ENCODE measurements at places on chromosomes 3 and 15.
A peak's percentile ranks its signal among the peaks of the same experiment; 100 is the strongest.

GRCh38 chr3:177385831-177386301 lies 188.6 kb upstream of the TBL1XR1 start:
- peak; percentile 74 for DNase-seq

- no peak for DNase-seq
Measured at GRCh38 chr3:168289471-168290008, 193.8 kb upstream of the GOLIM4 start.

DNA sequence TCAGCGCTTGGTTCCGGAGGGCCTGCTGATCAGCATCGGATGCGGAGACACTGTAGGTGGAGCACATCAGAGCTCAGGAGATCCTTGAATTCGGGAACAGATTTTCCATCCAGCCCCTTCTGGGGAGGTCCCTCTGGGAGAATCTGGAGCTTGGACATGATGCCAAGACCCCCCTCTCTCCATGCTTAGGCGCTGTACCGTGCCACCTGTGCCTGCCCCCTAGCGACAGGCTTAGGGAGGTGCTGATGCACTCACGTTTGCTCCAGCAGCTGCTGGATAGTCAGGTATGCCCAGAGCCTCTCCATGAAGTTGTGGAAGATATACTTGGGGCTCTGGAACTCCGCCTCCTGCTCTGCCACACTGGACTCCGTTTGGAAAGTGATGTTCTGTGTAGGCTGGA lies 9.7 kb downstream of the ITIH4 start:
- DNase-seq = no peak

GRCh38 chr3:127900536-127900935 lies 14.5 kb upstream of the KBTBD12 start:
- DNase-seq = no peak

DNA sequence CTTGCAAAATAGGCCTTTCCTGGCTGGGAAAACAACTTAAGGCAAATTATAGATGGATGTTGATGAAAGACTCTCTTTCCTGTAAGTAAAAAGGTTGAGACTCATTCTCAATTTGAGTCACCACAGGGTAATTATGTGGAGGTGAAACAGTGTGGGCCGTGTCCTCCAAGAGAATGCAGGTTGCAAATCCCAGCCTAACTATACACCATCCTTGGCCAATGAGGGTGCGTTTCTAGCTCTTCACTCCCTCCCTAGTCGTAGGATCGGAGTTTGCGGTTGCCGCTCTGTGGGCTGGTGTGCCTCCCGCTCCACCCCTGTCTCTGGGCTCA lies 259.9 kb downstream of the PLCL2 start:
- no peak for DNase-seq

DNA sequence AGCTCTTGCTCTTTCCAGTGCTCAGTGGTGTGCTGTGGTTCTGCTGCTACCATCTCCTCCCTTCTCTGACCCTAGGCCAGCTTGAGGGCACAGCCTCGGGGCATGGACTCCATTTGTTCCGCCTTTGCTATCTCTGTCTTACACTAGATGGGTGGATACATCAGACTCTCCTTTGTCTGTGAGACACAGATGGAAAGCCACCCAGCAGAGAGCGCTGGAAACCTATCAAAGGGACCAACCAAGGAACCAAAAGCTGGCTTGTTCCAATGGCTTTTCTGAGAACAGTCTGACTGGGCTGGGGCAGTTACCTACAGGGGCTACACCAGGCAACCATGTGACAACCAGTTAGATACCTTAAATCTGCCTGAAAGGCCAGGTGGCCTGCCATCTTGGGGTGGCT lies 63.8 kb downstream of the NPTN start:
- DNase-seq = no peak

- DNase-seq = no peak
Measured at GRCh38 chr3:41569632-41570305, 370.5 kb downstream of the CTNNB1 start.

GRCh38 chr3:183265834-183266417 lies 12.9 kb downstream of the B3GNT5 start:
- DNase-seq = no peak

DNA sequence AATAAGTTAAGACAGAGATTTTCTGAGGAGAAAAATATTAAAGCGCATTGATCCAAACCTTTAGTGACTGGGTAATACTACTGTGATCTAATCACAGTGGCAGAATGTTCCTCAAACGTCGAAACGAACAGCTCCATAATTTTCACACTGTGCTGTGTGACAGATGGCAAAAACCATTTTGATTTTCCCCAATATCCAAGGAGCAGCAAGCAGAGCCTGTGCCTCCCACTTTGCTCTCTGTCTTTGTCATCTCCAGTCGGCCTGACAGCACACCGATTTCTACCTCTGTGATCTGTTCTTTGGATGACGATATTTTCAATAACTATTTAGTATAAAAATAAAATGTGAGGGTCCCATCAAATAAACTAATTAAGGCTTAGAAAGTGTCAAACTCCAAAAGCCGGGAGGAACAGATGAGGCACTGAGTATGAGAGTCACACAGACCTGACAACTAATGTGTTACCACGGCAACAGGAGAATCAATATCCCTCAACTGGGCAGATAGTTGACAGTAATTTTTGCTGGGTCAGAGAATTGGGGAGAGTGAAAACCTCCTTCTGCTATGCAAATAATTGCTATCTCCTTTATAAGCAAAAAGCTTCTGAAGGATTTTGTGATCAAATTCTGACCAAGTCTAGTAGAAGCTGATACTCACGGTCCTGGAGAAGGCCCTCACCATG lies 489.1 kb upstream of the CFAP20DC start:
- DNase-seq = no peak

GRCh38 chr3:52849656-52850055 lies 14.8 kb upstream of the MUSTN1 start:
- DNase-seq = no peak

DNA sequence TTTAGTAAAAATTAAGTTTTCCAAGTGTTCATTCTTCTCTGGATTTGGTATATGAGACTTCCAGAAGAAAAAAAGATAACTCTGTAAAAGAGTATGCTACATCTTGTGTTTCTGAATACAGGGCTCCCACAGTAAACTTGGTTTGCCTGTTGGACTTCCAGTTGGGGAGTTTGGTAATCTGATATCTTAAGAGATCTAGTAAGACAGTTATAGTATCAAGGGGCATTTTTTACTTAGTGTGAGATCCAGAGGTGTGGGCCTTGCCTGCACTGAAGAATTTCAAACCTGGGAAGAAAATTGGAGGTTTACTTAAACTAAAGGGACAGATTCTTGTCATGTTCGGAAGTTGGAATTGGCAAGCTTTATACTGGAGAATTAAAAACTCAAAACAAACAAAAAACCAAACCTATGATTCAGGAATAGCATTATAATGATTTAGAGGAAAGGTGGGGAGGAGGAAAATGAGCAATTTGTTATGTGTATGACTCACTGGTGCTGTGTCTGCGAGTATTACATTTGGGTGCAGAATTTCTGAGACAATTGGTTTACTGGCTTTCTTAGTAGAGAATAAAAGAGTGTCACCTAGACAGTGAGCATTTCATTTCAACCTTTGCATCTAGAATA lies 58.9 kb upstream of the ULK4 start:
- DNase-seq = no peak

DNA sequence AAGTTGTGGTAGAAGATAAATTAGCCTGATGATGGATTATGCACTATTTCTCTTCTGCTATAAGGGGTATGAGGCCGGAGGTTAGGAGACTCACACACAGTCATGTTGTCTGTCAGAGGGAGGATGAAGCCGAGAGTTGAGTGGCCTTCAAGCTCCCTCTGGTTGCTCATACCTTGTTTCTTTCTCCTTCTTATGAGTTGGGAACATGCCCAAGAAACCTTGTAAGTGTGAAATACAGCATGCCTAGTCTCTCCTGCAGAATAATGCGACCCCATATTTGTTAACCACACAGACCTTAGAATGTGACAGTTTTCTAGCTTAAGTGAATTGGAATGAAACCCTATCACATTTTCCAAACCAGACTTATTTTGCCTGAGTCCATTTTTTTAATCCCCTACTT lies 366.7 kb downstream of the PTPRG start:
- no peak for DNase-seq

DNA sequence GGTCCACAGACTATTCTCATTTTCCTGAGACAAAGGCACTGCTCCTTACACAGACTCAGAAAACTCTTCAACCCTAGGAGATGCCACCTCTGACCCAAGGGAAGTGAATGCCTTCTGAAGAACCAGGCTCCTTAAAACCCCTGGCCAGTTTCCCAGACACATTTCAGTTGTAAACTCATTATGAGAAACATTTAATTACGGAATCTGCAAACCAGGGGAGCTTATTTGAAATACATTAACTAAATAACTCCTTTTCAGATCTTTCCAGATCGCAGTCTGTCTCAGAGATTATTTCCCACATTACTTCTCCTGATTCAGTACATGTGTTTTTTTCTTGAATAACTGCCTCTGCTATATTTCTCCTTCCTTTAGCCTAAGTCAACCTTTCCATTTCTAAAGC lies 17.6 kb downstream of the MYO5A start:
- DNase-seq = no peak

DNA sequence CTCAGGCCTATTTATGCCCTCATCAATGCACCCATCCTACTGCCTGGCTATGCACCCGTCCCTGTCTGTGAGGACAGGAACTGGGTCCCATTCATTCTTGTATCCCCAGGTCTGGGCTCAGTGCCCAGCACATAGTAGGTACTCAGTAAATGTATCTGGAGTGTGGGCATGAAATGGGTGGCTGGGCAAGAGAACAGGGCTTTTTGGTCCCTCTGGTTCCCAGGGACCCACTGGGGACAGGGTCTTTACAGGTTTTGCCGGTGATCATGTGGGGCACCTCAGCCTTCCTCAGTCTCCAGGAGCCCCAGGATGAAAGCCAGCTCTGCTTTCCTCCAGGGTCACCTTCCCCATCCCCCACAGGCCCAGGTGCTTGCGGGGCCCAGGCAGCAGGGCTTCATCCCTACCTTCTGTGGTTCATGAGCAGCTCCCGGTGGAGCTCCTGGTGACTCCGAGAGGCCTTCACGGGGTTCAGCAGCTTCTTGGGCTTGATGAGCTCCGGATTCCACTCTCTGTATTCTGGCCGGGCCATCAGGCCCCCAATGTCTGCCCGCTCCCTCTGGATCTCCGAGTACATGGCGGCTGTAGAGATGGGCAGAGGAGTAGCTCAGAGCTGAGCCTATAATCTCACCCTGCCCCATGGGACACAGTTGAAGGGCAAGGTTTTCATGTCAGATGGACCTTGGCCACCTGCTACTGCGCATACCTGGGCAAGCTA lies 7.7 kb downstream of the FAM107A start:
- no peak for DNase-seq
